ENCODE measurements at places on chromosomes 16 and 17.

GRCh38 chr17:2138761-2139160 is 83.9 kb downstream of the HIC1 start:
- no peak for DNase-seq

DNA sequence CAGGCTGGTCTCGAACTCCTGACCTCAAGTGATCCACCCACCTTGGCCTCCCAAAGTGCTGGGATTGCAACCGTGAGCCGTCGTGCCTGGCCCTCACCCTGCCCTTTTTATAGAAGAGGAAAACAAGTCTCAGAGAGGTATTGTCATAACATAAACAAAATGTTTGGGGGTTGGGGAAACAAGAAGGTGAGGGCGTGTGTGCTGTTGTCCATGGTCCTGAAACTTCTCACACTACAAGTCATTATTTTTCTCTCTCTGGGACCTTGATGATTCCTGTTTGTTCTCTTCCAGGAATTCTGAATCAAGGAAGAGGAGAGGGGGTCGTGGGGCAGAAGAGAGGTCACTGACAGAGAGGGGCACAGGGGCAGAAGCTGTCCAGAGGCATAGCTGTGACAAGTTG is 160.2 kb upstream of the LHX1 start:
- no peak for DNase-seq

DNA sequence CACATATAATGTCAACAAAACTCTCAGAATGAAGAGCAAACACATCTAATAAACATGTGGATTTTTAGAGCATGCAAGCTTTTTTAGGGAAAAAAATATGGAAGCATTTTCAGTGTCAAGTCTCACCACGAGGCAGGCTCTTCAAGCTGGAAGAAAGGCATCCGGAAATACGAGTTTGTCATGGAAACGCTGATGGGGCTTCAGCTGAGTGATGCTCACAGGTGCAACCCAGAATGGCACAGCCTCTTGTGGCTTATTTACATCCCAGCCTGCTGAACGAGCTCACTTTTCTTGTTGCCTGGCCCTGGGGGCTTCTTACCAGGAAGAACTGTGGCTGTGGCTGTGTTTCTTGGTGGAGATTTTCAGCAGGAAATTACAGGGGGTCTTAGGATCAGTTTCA is 24.1 kb upstream of the DYNLL2 start:
- DNase-seq = no peak

DNA sequence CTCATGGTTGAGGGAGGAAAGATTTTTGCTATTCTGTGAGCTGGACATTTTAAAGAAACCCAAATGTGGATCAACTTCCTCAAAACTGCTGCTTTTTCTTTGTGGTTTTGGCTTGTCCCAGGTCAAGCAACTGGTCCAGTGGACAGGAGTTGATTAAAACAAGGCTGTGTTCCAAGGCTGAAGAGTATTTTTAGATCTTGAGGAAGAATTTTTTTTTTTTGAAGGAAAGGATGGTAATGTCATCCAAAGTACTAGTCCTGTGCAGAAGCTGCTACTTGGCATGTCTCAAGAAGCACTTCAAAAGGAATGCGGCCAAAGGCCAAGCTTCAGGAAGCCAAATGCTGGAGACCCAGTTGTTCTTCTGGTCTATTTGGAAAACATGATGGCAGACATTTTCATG is 8.0 kb upstream of the MYH2 start:
- no peak for DNase-seq

- no peak for DNase-seq
Measured at GRCh38 chr16:12252616-12253015, 276.1 kb downstream of the SNX29 start.

- no peak for DNase-seq
Measured at GRCh38 chr17:29074488-29074887, 31.5 kb downstream of the PIPOX start.

GRCh38 chr17:385178-385835 is 32.7 kb upstream of the RPH3AL start:
- DNase-seq = no peak

DNA sequence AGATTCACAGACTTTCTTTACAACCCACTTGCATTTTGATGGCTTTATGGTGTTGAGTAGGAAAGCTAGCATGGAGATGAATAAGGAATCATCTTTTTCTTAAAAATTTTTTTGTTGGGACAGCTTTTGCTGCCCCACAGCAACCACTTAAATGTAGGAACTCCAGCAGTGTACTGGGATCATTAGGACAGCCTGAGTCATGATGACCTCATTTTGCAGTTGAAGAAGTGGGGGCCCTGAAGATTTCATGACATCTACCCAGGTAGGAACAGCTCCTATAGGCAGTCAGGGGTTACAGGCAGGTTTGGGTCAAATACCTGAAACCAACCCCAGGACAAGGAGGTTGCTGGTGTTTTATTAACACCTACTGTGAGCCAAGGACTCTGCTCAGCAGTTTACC is 2.1 kb downstream of the METTL22 start:
- peak; percentile 24 for DNase-seq

DNA sequence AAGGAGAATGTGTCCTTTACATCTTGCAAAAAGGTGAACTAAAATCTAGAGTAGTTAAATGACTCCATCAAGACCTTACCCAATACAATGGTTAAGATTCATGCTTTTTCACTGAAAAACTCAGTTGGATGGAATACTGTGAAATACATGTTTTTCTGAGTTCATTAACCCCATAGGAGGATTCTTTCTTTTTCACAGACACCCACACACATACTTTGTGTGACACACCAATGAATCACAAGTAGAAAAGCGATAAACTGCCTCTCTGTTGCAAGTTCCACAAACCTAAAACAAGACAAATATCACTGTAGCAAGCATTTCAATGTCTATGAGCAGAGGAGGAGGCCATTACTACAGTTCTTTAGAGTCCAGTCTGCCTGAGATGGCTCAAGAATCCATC is 258.8 kb upstream of the CDH5 start:
- peak; percentile 61 for DNase-seq

DNA sequence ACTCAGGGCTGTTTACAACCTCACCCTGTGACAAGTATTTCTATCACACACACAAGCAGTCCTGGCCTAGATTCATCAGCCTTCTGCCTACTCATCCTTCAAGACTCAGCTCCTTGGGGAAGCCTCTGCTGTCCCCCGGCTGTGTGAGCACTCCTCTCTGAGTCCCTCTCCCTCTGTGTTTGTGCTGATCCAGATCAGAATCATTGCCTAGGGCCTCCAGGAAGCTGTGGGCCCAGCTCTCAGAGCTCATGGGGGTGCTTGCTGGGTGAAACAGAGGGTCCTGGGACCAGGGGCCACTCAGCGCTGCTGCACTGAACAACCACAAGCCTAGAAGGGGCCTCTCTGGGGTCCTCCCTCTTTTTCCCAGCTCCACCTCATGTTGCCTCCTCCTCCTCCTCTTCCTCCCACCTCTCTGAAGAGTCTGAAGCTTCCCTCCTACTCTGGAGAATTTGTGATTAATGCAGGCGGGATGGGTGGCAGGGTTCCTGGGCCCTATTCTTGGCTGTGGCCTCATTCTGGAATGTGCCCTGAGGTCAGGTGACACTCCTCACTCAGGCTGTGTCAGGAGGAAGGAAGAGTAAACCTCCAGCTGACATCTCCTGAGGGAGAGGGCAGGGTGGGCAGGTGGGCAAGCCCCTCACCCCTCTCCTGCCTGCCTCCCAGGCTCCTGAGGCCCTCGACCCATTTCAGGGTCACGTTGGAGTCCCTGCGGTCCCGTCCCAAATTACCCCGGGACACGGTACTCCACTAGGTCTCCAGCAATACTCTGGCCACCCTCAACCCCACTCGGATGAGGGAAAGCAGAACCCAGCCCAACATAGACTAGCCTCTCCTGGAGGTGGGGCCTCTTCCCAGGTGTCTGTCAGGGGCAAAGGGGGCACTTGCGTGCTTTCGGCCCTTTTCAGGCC is 10.1 kb downstream of the WFIKKN2 start:
- no peak for DNase-seq

DNA sequence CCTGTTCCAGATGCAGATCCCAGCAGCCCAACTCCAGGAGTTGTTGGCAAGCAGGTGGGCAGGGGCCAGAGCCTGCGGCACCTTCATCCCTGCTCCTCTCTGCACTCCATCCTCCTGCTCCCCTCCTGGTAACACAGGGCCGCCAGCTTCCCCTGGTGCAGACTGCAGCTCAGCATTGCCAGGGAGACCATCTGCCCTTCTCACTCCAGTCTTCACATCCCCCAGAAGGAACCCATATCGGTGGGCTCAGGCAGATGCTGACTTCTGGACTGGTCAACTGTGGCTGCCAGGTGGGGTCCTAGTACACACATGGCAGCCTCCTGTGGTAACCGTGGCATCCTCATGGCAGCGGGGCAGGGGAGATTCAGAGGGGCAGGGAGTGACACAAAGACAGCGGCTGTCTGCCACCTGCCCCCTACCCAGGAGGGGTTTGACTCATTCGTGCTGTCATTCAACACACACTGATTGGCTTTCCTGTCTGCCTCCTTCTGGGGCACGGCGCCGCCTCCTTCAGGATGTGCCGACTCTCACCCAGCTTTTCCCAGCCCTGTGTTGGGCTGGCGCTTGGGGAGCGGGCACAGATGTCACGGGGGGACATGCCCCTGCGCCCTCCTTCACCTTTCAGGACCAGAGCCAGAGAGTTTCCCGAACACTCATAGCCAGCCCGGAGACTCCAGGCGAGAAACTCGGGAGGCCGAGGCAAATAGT is 120.9 kb downstream of the CMIP start:
- DNase-seq = no peak

GRCh38 chr16:66204756-66205155 is 161.7 kb upstream of the CDH5 start:
- peak; percentile 72 for DNase-seq

GRCh38 chr16:21701271-21701670 is 37.5 kb downstream of the OTOA start:
- no peak for DNase-seq

GRCh38 chr17:62724398-62725146 is 83.5 kb downstream of the MARCHF10 start:
- no peak for DNase-seq

GRCh38 chr17:40777971-40778370 is 4.4 kb downstream of the KRT27 start:
- DNase-seq = no peak

DNA sequence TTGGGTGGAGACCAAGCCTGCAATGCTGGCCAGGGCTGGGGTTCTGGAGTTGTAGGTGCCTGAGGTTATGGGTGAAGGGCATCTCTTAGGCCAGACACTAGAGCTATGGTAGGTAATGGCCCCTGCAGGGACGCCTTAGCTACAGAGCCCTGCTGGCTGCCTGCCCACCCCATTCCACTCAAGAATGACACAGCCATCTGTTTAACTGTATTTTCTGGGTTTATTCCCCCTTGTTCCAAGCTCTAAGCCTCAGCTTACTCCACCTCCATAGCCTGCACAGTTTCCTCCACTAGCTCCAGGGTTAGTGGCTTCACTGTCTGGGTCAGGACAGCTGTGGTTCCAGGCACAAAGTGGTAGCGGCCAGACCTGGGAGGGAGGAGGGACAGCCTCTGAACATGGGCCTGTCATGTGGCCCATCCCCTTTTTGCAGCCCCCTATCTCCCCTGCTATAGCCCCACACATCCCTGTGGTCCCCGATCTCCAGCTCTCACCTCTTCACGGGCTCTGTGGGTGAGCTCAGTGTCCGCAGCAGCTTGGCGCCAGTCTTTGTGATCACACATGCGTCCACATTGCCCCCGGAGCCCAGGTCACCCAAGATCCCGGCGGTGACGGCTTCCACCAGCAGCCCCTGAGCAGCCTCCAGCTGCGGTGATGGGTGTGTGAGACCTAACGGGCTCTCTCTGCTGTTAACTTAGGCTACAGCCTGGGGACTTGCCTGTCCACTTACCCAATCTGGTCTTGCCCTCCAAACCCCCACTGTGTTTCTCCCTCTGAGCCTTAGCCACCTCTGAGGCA is 2.1 kb downstream of the PSMB10 start:
- no peak for DNase-seq

DNA sequence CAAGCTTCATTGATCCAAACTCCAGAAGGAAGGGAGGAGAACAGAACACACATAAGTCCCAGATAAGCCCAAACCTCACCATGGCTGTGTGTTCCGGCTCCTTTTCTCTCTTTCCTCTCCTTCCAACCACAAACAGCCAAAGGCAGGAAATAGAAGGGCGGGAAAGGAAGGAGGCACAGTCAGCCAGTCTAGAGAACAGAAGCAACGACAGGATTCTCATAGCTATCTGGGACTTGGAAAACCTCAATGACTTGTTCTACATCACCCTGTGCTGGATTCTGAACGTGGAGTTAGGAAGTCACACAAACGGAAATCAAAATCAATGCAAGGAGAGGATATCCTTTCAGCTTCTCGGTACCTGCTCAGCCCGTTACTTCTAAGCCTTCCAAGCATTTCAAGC is 9.0 kb downstream of the CRK start:
- DNase-seq = no peak

GRCh38 chr17:4557626-4558346 is 2.6 kb downstream of the GGT6 start:
- DNase-seq = no peak

GRCh38 chr17:46822388-46822921 is 4.0 kb upstream of the WNT3 start:
- no peak for DNase-seq

DNA sequence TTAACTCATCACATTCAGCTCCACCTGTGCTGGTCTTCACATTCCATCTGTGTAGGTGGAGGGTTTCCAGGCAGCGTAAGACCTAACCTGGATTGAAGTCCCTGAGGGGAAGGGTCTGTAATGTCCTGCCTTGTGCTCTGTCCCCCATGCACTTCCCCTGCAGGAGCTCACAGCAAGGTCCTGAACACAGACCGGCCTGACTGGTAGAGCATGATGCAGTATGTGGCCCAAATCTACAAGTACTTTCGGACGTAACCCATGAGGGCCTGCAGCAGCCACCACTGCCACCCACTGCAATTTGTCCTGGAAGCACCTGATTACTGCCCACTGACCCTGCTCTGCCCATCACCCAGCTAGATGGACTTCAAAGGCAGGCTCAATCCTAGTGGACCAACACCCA is 36.6 kb upstream of the ADORA2B start:
- no peak for DNase-seq

Measured in astrocyte of the spinal cord (primary cell).